AML-193 (cell line): ENCODE measurements at places on chromosomes 6 and 20.

GRCh38 chr6:159836718-159837490, 36.8 kb downstream of the PNLDC1 start:
- DNase-seq: no peak

GRCh38 chr20:19757487-19758132, 448 bp upstream of the RIN2 start:
- DNase-seq: peak; percentile 67

GRCh38 chr6:9405369-9405768, 970.0 kb upstream of the SLC35B3 start:
- no peak for DNase-seq

GRCh38 chr6:135147637-135148592, 33.2 kb upstream of the MYB start:
- peak; percentile 56 for DNase-seq

DNA sequence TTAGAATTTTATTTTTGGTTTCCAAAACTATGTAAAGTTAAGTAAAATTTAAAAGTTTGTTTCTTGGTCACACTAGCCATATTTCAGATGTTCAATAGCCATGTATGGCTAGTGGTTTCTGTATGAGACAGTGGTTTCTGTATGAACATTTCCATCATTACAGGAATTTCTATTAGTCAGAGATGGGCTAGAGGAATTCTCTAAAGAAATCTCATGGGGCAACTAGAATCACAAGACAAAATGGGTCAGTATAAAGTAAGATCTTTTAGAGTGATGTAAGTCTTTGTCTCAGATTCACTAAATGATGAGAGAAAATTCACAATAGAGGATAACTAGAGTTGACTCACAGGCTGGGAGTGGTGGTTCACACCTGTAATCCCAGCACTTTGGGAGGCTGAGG, 149.0 kb downstream of the FUT9 start:
- no peak for DNase-seq

- DNase-seq: no peak
These were observed 17.9 kb downstream of the PERP start for GRCh38 chr6:138089325-138089724.

DNA sequence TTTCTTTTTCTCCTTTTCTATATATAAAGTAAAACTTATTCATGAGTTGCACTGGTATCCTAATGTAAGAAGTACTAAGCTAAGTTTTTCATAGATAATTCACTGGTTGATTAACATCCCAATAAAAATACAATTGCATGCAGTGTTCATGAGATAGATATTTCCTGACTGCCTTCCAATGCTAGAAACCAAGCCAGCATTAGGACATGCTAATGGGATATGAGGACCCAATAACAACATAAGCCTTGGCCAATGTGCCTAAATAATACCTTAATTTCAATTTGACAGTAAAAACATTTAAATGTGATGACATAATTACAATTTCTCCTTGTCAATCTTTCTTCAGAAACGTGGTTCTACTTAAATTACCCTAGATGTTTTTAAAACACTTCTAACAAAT, 152.7 kb downstream of the RNGTT start:
- no peak for DNase-seq

- peak; percentile 99 for DNase-seq
These were observed 541.5 kb downstream of the CD83 start for GRCh38 chr6:14658886-14659561.

DNA sequence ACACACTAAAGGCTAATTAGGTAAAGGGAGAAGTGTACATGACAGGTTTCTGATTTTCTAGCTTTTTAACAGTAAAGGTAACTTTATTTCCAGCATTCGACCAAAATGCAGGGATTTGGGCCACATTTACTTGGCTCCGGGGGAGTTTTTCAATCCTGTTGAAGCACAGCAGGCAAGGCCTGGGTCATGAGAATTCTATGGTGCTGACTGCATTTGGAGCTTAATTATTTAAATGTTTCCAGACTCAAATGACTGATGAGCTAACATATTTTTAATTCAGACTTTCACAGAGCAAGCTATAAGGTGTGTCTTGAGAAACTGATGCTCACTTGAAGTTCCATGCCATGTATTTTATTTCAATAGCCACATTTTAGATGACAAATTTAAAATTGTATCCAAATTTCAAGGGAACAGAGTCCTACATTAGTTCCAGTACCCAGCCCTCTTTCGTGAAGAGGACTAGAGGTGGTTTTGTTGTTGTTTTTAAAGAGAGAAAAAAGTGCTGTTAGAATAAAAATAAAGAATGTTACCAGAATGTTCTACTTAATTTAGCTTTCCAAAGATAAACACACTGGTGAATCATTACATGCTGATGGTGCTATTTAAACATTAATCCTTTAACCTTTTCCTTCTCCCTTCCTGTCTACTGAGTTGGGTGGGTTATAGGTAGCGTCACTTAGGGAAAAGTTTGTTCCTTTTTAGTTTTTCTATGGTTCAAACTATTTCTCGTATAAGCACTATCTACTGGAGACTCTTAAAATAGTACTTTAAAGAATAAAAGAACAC, 82.3 kb upstream of the PHACTR2 start:
- no peak for DNase-seq

DNA sequence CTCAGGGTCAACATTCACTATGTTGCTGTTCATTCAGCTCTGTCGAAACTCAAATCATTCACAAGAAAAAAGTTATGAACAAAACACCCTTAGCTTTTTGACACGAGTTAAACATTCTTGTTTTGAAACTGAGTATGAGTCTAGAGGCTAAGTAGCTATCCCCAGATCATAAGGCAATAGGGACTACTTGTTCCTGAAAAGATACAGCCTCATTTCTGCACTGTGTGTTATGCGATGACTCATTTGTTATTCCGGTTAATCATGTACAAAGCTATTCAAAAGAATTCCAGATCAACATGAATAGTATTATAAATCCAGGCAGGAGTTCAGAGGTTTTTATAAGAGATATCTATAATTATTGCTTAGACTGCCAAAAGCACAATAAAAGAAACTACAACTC, 908.0 kb downstream of the QKI start:
- no peak for DNase-seq

- DNase-seq: no peak
These were observed 1.6 kb downstream of the GNAS start for GRCh38 chr20:58853976-58854637.

GRCh38 chr6:13586603-13587542, 12.5 kb downstream of the SIRT5 start:
- no peak for DNase-seq

DNA sequence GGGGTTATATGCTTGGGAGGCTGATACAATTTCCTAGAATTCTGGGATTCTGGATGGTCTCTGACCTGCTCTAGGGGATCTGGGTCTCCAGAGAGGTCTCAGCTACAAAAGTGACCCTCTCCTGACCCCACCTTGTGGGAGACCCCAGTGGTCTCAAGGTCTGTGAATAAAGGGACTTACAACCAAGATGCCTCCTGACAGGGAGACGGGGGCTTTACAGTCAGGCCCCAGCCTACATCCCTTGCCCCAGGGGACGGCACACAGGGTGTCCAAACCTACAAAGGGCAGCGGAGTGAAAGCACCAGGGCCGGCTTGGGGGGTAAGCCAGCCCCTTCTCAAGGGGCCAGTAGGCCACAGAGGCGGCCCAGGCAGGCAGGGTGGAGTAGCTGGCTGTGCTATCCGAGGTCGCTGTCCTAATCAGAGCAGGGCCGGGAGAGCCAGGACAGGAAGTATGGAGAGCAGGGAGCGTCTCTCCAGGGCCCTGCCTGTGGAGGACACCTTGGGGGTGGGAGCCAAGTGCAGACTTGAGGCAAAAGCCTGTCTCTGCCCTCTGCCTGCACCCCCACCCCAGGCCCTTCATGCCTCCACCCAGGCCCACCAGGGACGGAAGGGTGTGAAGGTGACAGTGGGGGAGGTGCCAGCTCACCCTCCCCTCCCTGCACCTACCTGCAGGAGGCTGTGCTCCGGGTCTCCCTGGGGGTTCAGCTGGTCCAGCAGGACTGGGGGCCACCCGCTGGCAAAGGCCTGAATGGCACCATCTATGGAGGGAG, 3.5 kb downstream of the GFRA4 start:
- DNase-seq: no peak

DNA sequence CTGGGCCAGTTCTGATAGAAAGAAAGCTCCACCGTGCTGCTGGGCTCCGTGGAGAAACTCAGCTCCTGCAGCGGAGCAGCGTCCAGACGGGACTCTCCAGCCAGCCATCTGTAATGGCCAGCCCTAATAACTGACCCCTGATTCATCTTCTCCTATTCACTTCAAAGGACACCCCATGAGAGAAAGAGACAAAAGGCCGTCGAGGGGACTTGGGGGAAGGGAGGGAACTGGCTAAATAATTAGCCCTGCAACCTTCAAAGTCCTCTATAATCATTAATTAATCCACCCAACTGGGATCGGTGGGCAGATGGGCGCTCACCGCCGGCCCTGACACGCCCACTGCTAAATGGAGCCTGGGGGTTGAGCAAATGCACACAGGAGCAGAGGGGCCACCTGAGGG, 512.4 kb downstream of the CD83 start:
- no peak for DNase-seq

DNA sequence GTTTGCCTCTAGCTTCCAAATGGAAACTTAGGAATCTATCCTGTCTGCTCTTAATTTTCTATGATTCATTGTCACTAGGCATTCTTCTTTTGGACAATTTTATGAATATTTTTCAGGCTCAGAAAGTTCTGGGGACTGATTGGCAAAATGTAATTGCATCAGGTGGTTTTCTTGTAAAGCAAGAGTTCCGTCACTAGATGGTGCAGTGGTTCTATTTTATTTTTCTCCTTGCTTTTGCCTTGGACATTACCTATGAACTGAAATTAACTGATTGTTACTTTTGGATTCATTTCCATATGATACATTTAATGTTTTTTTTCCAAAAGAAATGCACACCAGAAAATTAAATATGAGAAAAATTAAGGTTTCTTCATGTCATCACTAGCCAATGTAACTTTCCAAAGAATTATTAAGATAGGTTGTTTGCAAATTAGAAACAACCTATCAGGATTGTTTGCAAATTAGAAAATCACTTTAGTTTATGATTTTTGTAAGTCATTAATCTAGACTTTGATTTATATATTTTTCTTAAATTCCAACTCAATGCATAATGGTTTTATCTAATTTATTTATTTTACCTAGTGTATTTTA, 48.0 kb downstream of the TMEM170B start:
- peak; percentile 75 for DNase-seq

GRCh38 chr6:92011681-92012245, 1407.6 kb downstream of the EPHA7 start:
- no peak for DNase-seq

DNA sequence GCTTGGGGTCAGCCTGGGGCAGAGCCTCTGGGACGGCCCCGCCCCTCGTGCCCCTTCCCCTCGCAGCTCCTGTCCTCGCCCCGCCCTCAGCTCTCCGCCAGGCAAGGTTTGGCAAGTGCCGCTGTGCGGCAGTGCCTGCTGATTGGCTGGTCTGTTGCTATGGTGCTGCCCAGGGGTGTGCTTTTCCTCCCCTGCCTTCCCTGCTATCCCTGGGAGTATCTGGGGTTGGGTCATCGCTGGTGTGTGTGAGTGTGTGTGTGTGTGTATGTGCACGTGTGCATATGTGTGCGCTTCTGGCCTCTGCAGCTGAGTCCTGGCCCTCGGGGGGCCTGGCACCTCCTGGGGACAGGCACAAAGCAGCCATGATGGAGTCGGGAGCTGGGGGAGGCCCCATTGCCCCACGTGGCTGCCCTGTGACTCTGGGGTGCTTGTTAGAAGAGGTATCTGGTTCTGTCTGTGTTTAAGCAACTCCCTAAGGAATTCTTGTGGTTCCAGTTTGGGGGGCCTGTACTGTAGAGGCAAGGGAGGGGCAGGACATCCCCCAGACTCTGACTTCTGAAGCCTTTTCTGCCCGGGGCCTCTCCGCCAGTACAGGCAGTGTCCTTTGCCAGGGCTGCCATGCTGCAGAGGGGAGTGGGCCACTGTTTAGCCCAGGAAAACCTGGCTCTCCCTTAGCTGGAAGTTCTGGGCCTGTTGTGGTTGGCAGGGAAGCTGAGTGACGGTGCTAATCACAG, 6.9 kb downstream of the RTEL1 start:
- no peak for DNase-seq

GRCh38 chr6:151911401-151911800, 103.9 kb downstream of the ESR1 start:
- DNase-seq: no peak

DNA sequence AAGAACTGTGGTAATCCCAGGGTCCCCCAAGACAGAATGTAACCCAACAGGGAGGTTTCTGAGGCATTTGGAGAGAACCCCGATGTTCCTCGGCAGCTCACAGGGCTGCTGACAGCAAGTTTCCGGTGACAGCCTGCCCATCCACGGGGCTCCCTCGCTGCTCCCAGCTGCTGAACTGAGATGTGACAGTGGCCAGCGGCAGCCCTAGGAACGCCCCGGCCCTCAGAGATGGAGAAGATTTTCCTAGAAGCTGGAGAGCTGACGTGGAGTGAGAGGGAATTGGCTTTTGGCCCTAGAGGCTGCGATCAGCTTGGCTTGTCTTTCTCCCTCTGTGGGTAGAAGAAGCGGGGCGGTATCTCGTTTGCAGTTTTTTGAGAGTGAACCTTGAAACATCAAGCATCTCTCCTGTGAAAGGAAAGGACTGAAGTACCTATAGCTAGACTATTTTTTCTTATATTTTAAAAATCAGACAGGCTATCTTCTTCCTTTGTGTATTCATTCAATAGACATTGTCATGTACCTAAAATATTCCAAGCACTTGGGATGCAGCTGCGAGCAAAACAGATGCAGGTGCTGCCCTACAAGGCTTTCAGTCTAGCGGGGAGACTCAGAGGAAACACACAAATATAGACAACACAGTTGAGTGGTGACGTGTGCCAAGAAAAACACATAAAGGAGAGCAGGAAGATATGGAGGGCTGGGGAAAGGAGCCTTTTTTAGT, 28.4 kb upstream of the NFATC2 start:
- no peak for DNase-seq

DNA sequence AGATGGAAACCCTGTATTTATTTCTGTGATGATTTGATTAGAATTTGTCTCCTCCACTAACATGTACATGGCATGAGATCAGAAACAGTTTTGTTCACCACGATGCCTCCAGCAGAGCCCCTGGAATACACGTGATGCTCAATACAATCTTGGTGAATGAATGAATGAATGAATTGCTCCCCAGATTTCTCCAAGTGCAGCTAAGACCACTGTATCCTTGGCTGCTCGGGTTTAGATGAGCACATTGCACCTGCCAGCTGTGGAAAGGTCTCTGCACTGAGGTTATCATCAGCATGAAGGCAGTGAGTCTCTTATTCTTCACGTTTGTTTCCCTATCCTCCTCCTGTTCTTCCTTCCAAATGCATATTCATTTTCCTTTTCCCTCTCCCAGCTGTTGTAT, 17.9 kb downstream of the CASS4 start:
- no peak for DNase-seq

DNA sequence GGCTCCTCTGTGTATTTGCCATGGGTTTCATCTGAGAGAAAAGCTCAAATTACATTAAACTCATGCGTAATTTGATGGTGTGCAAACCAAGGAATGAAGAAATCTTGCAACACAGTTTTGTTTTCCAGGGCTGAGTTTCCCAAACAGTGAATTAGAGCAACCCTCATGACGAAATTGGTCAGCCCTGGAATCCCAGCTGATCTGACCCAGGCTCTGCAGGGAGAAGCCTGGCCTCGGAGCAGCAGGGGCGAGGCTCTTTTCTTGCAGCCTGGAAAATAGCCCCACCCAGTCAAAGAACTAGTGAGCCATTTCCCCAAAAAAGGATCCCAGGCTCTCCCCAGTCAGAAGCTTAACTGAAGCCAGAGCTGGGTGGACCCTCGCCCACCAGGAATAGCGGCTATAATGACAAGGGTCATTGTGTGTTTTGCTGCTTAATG, 107.3 kb upstream of the SNX9 start:
- DNase-seq: no peak

GRCh38 chr6:170108890-170109587, 181.8 kb downstream of the DLL1 start:
- no peak for DNase-seq

- DNase-seq: no peak
These were observed 208.8 kb upstream of the ARG1 start for GRCh38 chr6:131363947-131364834.
